ENCODE measurements at places on chromosomes 7 and 10. TPM values are rescaled to one million over a fixed set of nuclear protein-coding genes. Genes with fewer than 3 reads are reported as not detected.

- peak; percentile 86 for DNase-seq
Observed at GRCh38 chr7:106369352-106369751, 84.6 kb upstream of the NAMPT start.

GRCh38 chr7:132526111-132526740, 50.0 kb downstream of the PLXNA4 start:
- no peak for DNase-seq

DNA sequence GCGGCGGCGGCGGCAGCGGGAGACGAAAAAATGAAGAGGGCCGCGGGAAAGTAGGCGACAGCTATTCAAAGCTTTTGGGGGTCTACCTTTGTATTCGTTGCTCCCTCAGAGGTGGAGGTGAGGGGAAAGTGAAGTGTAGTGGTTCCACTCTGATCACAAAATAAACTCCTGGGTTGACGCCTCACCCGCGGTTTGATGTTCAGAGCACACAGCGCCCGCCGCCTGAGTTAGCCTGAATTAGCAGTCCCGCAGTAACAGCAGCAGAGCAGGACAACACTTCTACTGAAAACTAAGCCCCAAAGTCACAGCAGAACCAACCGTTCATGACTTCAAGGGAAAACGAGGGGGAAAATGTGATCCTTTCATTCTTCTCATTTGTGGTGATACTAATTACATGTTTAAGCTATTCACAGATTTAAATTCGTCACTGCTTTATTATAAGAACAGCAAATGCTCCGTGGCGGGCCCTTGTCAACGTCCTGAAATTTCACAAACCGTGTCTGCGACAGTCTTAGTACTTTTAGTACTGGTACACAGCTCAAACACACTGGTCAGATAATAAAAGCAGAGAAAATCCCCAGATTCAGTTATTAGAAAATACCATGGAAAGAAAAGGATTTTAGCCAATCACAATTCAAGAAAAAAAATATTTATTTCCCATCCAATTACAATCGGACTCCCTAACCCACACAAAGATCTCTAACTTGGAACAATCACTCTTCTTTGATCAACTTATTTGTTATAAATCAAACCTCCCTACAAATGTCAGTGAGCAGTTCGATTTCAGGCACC, 563 bp upstream of the JMJD1C start:
- DNase-seq, result peak; percentile 50

- DNase-seq, result no peak
Observed at GRCh38 chr10:35565602-35566081, 39.5 kb upstream of the GJD4 start.

DNA sequence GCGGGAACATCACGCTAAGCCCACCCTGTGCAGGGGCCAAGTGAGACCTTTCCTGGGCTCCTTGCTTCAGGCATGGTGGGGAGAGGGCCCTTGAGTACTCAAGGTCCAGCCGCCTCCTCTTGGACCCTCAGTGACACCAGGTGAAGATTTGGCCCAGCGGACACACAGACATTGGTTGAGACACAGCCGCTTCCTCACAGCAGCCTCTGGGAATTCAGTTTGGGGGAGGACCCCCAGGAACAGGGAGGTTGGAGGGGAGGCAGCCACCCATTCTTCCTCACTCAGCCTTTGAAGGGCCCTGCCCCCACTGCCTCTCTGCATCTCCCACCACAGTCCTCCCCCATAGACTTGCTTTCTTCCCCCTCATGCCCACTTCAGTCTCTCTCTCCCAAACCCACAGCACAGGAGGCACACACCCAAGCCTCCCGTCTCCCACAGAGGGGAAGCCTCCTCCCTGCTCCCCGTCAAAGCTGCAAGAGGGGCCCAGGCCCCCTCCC, 31.9 kb downstream of the ANXA8 start:
- no peak for DNase-seq

DNA sequence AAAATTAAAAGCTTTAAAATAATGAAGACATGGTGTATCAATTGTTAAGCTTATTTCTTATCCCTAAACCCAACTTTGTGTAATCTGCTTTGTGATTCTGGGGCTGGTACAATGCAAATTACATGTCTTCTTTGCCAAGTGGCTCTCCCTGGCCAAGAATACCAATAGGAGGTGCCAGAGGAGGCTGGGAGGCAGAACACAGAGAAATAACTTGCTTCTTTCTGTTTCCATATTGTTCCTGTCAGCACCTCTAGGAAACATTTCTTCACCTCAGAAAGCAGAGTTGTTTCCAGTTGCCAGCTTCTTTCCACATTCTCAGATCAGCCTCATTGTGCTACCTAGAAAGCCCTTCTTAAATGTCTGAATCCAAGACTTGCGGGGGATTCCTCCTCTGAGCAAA, 174.4 kb downstream of the MDFIC start:
- no peak for DNase-seq

- DNase-seq, result no peak
Observed at GRCh38 chr7:94040254-94040653, 36.1 kb upstream of the BET1 start.

DNA sequence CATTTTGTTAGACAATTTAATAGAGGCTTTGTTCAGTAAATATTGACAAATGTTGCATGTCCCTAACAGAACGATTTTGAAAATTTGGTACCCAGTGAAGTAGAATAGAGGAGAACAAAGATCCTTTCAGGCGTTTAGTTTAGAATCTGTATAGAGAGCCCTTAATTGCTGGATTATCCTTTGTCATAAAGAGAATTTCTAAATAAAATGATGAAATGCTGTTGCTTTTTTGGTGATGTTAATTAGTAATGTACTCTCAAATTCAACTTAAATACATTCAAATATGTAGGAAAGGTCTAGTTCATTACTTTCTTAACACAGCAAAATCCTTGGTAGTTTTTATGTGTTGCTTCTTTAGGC, 1.2 kb downstream of the LUC7L2 start:
- no peak for DNase-seq

DNA sequence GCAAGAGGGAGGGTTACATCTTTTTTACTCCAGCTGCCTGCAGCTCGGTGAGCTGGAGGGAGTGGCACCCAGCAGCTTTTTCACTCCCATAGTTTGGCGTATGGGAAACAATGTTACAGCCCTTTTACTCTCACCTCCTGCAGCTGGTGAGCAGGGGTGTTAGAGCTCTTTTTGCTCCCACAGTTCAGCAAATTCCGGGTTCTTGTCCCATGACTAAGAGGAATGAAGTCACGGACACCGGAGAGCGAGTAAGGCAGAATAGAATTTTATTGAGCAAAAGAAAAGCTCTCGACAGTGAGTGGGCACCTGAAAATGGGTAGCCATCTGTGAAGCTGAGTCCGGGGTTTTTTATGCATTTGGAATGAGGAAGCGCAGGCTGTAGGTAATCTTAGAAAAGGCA, 446.6 kb downstream of the GFRA1 start:
- DNase-seq, result no peak

GRCh38 chr10:12482587-12482986, 133.2 kb downstream of the CAMK1D start:
- DNase-seq, result no peak

DNA sequence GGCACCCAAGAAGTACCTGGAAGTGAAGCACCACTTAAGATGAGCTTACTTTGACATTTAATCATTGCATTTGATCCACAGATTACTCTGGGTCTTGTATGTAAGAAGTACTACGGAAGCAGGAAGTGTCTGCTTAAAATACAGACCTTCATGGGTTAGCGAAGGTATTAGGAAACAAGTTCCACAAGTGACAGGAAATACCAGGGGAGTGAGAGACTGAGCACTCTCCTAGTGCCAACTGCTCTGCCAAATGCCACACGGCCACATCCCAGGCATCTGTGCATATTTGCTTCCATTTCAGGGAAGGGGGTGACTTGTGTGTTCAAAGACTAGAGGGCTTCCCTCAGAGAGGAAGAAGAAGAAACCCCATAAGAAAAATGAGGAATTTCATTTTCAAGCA, 57.2 kb upstream of the ANK3 start:
- peak; percentile 68 for DNase-seq

DNA sequence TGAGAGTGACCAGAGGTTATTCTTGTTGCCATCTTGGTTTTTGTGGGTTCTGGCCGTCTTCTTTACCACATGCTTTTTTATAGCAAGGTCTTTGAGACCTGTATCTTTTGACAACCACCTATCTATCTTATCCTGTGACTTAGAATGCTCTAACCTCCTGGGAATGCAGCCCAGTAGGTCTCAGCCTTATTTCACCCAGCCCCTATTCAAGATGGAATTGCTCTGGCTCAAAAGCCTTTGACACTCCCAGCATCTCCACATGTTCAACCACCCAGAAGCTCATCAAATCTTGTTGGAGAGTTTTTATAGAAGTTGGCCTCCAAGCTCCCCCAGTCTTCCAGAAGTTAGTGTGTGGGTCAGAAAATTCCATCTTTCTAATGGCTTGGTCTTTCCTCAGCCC, 464.3 kb upstream of the NRP1 start:
- DNase-seq, result no peak

- DNase-seq, result peak; percentile 46
Observed at GRCh38 chr7:92135052-92135889, 994 bp upstream of the CYP51A1 start.

- DNase-seq, result no peak
Observed at GRCh38 chr7:149248777-149249176, 9.3 kb downstream of the ZNF212 start.

- DNase-seq, result peak; percentile 75
Observed at GRCh38 chr7:91140982-91141381, 123.3 kb upstream of the FZD1 start.

Gene CLRN3
- not detected for total RNA-seq

Gene CYP3A5
- total RNA-seq, result 13.1 TPM

Gene ZNF365
- 8.2 TPM for total RNA-seq

Gene PVRIG
- total RNA-seq, result not detected

Gene TUBB8
- not detected for total RNA-seq

Gene BMPER
- total RNA-seq, result 0.35 TPM

Gene AKR1E2
- total RNA-seq, result 5.4 TPM

Gene EN2
- 0.05 TPM for total RNA-seq

Gene CLEC2L
- total RNA-seq, result not detected

Gene IGFBP3
- 296 TPM for total RNA-seq
